ENCODE measurements at places on chromosomes 12 and 14. TPM values are rescaled to one million over a fixed set of nuclear protein-coding genes. Genes with fewer than 3 reads are reported as not detected.

DNA sequence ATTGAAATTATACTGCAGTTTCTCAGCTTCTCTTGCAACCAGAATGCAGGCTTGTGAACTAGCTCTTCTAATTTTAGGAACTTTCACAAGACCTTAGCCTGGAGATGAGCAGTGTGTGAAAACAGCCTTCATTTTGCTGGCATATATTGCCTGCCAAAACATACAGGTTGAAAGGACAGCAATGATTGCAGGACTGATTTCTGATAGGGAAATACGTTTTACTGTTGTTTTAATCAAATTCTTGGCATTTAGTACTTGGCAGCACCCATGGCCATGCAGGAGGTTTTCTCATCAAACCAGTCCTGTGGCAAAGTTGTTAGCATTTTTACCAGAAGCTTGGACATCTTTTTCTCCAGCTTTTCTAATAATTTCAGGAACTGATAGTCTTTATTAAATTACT lies 91.9 kb upstream of the MUCL1 start:
- DNase-seq = no peak

- peak; percentile 71 for DNase-seq
Measured at GRCh38 chr12:111404362-111405148, 1.2 kb upstream of the SH2B3 start.

DNA sequence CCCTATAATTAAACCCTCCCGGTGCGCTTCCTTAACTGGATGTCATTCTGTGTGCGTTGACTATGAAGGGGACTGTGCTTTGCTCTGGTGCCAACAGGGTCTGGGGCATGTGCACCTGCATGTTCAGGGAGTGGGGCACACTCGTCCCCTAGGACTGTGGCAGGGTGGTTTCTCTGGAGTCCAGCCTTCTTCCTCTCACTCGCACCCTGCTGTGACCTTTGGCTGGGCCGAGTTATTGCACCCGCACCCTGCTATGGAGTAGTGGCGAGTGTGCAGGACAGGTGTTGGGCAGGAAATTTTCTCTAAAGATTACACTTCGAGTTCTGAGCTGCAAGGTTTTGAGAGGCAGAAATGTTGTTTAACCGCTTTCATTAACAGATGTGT lies 138.9 kb downstream of the PLXNC1 start:
- DNase-seq = no peak

RNFT2 gene
- total RNA-seq = 14.9 TPM

DNA sequence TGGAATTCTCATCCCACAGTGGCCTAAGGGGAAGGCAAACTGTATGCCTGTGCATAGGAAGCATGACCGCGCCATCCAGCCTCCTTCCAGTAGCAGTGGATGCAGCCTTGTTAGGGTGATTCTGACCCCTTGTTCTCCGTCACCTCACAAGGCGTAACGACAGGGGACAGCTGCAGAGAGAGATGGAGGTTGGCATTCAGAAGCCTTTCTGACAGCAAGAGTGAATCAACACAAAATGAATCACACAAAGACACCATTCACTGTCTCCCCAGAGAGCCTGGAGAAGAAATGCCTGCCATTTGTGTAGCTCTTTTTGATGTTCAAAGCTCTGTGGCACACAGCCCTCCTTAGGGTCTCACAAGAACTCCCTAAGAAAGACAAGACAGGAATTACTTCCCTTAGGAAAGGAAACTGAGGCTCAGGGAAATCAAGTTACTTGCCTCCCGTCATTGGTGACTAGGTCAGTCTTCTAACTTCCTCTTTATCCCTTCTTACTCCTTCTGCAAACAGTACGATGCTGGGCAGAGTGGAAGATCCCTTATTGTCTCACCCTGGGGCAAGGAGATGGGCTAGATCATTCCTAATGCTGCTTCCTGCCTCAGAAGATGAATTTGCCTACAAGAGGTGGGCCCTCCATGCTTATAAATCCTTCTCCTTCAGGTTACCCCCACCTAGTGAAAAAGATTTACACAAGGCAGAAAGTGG lies 280.9 kb downstream of the CACNA1C start:
- DNase-seq = no peak

- DNase-seq = no peak
Measured at GRCh38 chr14:89171168-89171567, 245.9 kb downstream of the FOXN3 start.

GRCh38 chr14:31921721-31922120 lies 155.4 kb upstream of the ARHGAP5 start:
- DNase-seq = no peak
